HT-29 (cell line): ENCODE measurements at places on chromosomes 6 and 20.
A peak's percentile ranks its signal among the peaks of the same experiment; 100 is the strongest.

GRCh38 chr20:47708953-47709833, 76.1 kb downstream of the SULF2 start:
- no peak for DNase-seq

GRCh38 chr6:4459996-4460395, 316.2 kb upstream of the CDYL start:
- no peak for DNase-seq

DNA sequence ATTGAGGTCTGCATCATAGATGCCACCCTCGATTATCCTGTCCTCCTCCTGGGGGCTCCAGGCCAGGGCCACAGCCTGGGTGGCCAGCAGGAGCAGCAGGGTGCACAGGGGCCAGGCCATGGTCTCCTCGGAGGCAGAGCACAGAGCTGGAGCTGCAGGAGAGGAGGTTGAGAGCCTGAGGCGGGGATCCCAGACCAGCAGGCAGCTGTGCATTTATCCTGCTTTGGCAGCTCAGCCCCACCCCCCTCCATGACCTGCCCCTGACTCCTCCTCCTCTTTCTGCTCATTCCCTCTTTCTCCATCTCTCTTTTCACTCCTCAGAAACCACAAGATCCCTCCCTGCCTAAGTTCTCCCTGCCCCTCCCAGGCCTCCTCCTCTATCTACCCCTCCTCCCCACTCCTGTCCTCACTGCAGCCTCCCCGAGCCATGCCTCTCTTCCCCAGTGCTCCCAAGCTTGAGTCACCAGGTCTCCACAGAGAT, at the start of gene CST2:
CST2 (minus strand) TSS at position 189 of the 481 bp plus-strand sequence; CDS start at position 120, 69 bp downstream.
- DNase-seq, result no peak

DNA sequence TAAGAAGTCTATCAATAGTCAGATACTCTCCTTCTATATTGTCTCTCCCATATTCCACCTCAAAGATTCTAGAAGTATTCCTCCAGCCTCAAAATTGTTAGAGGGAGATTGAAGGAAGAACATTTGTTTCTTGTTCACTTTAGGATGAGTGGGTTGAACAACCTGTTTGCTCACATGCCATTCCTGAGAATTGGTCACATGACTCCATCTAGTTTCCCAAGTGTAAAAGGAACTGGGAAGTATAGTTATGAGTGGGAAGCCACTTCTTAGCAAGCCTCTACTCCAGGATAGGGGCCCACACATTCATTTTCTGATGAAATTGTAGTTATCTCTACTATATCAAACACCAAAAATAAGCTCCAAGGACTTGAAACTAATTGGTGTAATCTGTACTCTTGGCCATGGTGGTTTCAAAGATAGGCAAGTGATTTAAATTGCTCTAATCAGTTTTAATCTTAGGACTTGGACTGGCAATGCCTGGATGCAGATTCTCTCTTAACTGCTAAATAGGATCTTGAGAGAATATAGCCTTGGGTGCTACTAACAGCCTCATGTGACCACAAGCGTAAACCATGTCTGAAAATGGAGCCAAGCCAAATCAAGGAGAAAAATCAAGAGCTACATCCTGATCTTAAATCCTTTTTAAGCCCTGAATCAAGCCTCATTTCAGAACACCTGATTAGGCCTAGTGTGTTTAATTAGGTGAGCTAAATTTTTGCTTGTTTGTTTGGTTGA, 758.7 kb upstream of the MAN1A1 start:
- peak; percentile 13 for DNase-seq

DNA sequence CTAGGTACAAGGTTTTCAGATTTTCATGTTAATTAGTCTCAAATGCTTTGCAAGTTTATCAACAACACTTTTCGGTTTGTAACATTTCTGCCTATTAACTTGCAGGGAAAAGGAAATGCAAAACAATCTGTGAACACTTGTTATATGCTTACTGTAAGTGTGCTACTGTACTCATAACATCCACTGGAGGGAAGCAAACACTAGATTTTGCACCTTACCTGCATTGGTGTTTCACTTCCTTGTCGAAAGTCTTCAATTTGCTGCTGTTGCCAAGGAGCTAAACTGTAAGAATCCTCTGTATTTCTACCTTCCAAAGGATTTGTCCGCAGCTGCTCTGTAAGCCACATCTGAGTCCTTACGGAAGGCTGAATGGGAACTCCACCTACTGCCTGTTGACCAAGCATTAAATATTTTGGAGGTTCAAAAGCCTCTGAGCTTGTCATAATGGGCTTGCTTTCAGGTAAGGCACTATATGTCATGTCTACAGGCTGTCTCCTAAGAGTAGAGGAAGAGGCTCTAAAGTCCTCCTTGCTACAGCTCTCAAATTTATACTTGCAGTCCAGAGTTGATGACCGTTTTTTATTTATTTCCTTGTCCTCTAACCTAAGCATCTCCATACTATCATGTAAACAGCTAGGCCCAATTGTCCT, 17.3 kb downstream of the PLN start:
- peak; percentile 65 for DNase-seq

DNA sequence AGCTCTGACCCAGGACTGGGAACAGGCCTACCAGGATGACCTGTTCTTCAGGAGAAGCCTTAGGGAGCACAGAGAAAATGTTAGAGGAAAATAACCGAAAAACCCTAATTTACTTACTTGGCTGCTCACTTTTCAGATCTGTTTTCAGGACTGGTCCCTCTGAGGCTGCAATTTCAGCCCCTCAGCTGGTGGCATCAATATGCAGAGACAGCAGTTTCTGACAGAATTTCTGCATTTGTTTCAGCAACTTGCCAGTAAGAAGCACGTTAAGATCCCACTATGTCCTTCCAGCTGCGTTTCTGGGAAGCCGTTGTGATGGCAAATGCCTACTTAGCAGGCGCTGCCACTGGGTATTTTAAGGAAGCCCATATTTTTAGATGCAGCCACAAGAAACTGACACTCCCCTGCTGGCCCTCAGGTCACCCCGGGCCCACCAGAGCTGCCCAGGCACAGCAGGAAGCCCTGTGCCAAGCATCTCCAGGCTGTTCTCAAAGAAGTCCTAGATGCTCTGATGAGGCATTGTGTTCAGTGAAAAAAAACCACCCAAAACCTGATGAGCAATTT, 7.5 kb downstream of the YTHDF1 start:
- no peak for DNase-seq

- DNase-seq, result no peak
Observed at GRCh38 chr20:49006446-49006980, 39.6 kb upstream of the CSE1L start.

DNA sequence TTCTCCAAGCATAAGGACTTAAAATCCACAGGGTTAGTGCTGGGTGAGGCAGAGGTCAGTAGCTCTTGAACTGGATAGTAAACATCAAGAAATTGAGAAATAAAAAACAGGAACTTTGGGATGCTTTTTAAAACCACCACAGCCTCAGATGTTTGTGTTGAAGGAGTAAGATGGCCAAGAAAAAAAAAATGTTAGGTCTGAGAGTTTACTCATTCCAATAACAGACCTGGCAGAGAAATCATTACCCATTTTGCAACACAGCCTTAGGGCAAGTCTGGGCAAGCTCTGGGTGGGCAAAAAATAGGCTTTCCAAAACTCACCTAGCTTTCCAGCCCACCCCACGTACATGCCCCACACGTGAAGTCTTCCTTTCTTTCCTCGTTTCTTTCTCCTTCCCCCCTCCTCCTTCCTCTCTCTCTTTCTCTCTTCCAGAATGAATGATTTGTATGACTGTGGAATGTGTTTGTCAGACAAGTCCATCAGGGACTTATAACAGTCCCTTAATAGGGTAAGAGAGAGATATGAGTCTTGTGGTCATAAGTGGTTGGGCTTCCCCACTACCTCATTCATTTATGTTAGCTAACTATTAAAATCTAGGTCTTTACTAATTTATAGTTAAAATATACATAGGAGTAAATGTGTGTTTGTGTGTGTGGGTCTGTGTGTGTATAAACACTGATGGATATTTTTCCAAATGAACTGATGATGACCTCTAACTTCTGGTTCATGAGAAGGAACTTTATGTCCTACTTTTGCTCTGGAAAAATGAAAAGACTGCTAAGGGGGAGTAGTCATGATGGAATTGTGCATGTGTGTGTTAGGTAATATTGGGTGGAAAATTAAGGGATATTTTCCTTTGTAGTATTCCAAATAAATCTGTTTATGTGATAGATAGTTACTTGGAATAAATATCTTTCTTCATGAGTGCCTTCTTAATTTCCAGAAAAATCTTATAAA, 18.0 kb upstream of the DSE start:
- no peak for DNase-seq

- peak; percentile 45 for DNase-seq
Observed at GRCh38 chr6:53741034-53741823, 53.6 kb upstream of the LRRC1 start.

- DNase-seq, result no peak
Observed at GRCh38 chr20:63706027-63706695, 1.6 kb downstream of the ARFRP1 start.

DNA sequence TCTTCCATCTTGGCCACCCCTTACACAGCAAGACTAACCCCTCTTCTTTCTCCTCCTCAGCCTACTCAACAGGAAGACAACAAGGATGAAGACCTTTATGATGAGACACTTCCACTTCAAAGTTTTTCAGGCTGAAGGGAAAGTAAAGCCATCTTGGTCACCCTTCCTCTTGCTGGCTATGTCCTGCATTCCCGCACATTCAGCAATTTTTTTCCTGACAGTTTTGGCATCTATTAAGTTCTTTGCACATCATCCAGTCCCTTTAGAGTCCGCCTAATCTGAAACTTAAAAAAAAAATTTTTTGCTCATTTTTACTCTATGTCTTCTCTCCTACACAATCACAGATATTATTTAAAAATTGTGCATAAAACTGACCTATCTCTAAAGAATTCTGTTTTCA, 493.4 kb downstream of the LMBRD1 start:
- no peak for DNase-seq

DNA sequence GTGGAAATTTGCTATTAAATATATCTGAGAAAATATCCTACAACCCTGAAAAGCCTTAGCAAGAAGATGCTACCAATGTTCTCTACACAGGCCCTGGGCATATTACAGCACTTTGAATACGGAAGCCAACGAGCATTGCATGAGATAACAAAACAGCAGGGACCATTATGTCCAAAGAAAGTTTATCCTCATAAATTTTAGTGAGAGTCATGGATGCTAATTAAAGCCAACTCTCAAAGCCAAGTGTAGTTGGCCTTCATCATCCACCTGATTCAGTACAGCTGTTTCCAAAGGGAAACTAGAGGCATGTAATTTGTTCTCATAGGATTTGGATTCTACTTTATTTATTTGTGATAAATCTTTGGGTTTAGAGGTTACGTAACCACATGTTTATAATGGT, 564.8 kb downstream of the RFPL4B start:
- no peak for DNase-seq

GRCh38 chr6:54525731-54526130, 217.5 kb downstream of the TINAG start:
- no peak for DNase-seq
